Kidney epithelial cell (primary cell): ENCODE measurements at places on chromosomes 1 and 21. TPM values are rescaled to one million over a fixed set of nuclear protein-coding genes. Genes with fewer than 3 reads are reported as not detected.

Gene RGS13
- total RNA-seq: not detected in 2 replicates

Gene PPFIA4
- 0.13 and 0.62 TPM in 2 replicates for total RNA-seq

Gene GJB3
- 29.7 and 30.0 TPM in 2 replicates for total RNA-seq

Gene MPZL1
- total RNA-seq: 78.0 and 85.5 TPM in 2 replicates

Gene ZBTB8B
- 0.07 and 0.13 TPM in 2 replicates for total RNA-seq

Gene RAB3B
- total RNA-seq: 35.9 and 36.8 TPM in 2 replicates

Gene CR1L
- total RNA-seq: not detected in 2 replicates

Gene LCE3A
- total RNA-seq: not detected in 2 replicates

Gene SLC9C2
- total RNA-seq: not detected in 2 replicates

Gene ST6GALNAC5
- 9.4 and 10.8 TPM in 2 replicates for total RNA-seq

Gene CDK18
- total RNA-seq: 12.1 and 14.0 TPM in 2 replicates

Gene F13B
- not detected in 2 replicates for total RNA-seq

Gene AK5
- total RNA-seq: 1.8 and 8.6 TPM in 2 replicates

Gene ASTN1
- total RNA-seq: 0.14 and 0.21 TPM in 2 replicates

Gene PRELP
- total RNA-seq: under 0.01 TPM in 1 of 2 replicates, not detected in the other

Gene CCDC181
- 3.4 and 4.8 TPM in 2 replicates for total RNA-seq

Gene SMPDL3B
- 20.1 and 23.3 TPM in 2 replicates for total RNA-seq

Gene NID1
- total RNA-seq: 21.2 and 26.0 TPM in 2 replicates

Gene KLF17
- total RNA-seq: not detected in 2 replicates

Gene GJA4
- not detected in 2 replicates for total RNA-seq

Gene TPTE
- total RNA-seq: not detected in 2 replicates

Gene WNT9A
- total RNA-seq: 10.1 and 10.3 TPM in 2 replicates

Gene SPATA45
- total RNA-seq: not detected in 2 replicates

Gene HSD3B1
- not detected in 2 replicates for total RNA-seq

Gene ZMYND12
- total RNA-seq: 0.46 and 0.48 TPM in 2 replicates

Gene C1orf115
- 8.4 and 8.9 TPM in 2 replicates for total RNA-seq

Gene NUDT4B
- total RNA-seq: 25.3 and 30.9 TPM in 2 replicates

Gene LCK
- total RNA-seq: 6.2 and 10.3 TPM in 2 replicates

Gene HMGN1
- total RNA-seq: 330 and 352 TPM in 2 replicates

Gene FRRS1
- total RNA-seq: 1.3 and 2.7 TPM in 2 replicates

Gene TMEM52
- total RNA-seq: 0.92 and 3.2 TPM in 2 replicates

Gene KRTAP11-1
- not detected in 2 replicates for total RNA-seq

Gene CNST
- total RNA-seq: 12.3 and 12.6 TPM in 2 replicates

Gene SCAF4
- total RNA-seq: 13.3 and 14.2 TPM in 2 replicates

Gene LIN28A
- not detected in 2 replicates for total RNA-seq

Gene OR2C3
- 0.04 and 0.07 TPM in 2 replicates for total RNA-seq

Gene FAM72C
- 0.25 TPM in 1 of 2 replicates, not detected in the other for total RNA-seq

Gene BSND
- not detected in 2 replicates for total RNA-seq

Gene LCE1E
- not detected in 2 replicates for total RNA-seq

Gene HIVEP3
- total RNA-seq: 5.8 and 7.3 TPM in 2 replicates

Gene EXO5
- 10.4 and 10.7 TPM in 2 replicates for total RNA-seq

Gene ATP6V1G3
- total RNA-seq: not detected in 2 replicates

Gene PROX1
- total RNA-seq: 0.88 and 0.96 TPM in 2 replicates

Gene ZNF326
- 9.5 and 12.8 TPM in 2 replicates for total RNA-seq

Gene OR10Z1
- total RNA-seq: not detected in 2 replicates

Gene CD1D
- 0.34 and 0.67 TPM in 2 replicates for total RNA-seq

Gene SLC5A9
- total RNA-seq: not detected in 2 replicates

Gene OR2L8
- total RNA-seq: not detected in 2 replicates

Gene IL19
- total RNA-seq: not detected in 2 replicates

Gene LELP1
- total RNA-seq: not detected in 2 replicates

Gene CBR1
- total RNA-seq: 81.0 and 120 TPM in 2 replicates

Gene HOOK1
- total RNA-seq: 8.9 and 10.9 TPM in 2 replicates

Gene UBL4B
- not detected in 2 replicates for total RNA-seq

Gene WDR64
- total RNA-seq: not detected in 2 replicates

Gene RIIAD1
- total RNA-seq: not detected in 2 replicates

Gene LRRC39
- total RNA-seq: 0.08 and 0.41 TPM in 2 replicates
